ENCODE measurements at places on chromosomes 1 and 21.

GRCh38 chr1:230403442-230403841 is 22.7 kb downstream of the PGBD5 start:
- DNase-seq, result no peak

- no peak for DNase-seq
Measured at GRCh38 chr1:30686236-30686935, 37.0 kb downstream of the MATN1 start.

DNA sequence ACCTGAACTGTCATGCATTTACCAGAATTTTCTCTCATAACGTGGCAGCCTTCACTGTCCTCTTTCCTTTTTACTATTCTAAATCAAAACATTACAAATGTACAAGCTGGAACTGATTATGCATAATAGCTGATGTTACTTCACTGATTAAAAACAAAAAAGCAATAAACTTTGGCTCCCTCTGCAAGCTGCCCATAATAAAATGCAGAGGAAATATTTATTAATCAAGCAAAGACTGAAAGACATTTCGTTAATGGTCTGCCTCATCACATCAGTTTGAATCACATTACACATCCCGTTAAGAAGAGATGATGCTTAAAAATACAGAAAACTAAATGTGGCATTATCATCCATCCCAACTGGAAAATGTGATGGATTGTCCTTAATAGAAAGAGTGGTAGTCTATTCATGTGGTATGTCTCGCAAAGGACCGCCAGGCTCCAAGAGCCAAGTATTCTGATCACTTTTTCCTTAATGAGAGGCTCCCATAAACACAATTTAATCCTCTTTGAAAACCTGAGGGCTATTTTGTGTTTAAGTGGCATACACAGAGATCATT is 225.3 kb downstream of the RGS7 start:
- no peak for DNase-seq

- DNase-seq, result no peak
Measured at GRCh38 chr1:3713840-3714239, 38.4 kb upstream of the CCDC27 start.

DNA sequence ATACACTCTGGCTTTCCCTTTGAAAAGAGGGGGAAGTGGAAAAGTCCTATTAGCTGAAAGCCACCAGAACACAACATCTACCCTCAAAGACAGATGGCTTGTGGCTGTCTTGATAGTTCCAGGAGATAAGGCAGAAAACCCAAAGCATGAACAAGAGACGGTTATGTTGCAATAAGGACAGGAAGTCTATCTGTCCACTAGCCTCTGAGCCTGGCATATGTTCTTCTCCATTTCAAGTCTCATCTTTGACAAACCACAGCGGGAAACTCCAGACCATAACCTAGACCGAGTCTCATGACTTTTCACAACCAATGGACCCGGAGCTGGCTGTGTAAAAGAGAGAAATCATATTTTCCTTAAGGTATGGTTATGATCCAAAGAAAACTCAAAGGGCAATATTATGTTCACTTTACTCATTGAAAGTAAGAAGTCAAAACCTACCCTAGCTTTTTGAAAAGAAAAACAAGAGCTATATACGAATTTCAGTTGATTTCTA is 33.8 kb downstream of the DUSP10 start:
- no peak for DNase-seq

DNA sequence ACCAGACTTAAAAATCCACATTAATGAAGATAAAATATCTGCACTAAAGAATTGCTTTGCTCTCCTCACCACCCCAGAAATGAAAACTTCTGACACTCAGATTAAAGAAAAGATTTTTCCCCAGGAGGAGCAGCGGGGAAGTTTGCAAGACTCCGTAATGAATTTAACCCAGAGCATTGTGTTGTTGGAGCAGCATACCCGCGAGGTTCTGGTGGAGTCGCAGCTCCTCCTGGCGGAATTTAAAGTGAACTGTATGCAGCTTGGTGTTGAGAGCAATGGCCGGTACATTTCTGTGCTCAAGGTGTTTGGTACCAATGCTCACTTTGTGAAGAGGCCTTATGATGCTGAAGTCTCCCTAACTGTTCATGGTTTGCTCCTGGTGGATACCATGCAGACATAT is 46.4 kb downstream of the VPS13D start:
- no peak for DNase-seq

GRCh38 chr1:100584761-100585745 is 47.1 kb downstream of the GPR88 start:
- DNase-seq, result no peak
